Activated CD4-positive, alpha-beta T cell treated with anti-CD3 and anti-CD28 coated beads, Interleukin-2, amount 50 U/mL, for 24 hours (primary cell): ENCODE measurements at places on chromosomes 3 and 15.
A peak's percentile ranks its signal among the peaks of the same experiment; 100 is the strongest.

GRCh38 chr3:138964264-138964663 is 17.2 kb downstream of the FOXL2NB start:
- no peak for DNase-seq

- DNase-seq, result no peak
Measured at GRCh38 chr3:143252931-143253330, 133.4 kb downstream of the CHST2 start.

GRCh38 chr3:133448478-133449122 is 48.7 kb downstream of the BFSP2 start:
- DNase-seq, result peak; percentile 33

DNA sequence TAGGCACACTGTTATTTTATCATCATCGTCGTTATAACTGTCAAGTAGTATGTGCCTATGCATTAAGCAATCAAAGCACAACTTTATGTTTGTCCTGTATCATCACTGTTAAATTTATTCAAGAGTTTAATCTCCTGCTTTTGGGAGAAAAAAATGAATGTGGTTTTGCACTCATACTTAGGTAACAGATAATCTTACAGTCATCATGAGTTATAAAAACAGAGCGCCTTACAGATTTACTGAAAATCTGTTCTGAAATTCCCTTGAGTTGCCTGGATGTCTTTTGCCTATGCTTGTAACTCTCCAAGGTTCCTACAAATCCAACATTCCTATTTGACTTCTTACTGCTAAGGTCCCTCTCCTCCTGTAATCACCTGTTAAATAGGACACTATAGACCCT is 307.3 kb downstream of the ZIC4 start:
- DNase-seq, result no peak

- no peak for DNase-seq
Measured at GRCh38 chr15:36814105-36814504, 234.7 kb downstream of the CDIN1 start.

- DNase-seq, result no peak
Measured at GRCh38 chr3:137219801-137220445, 262.1 kb downstream of the IL20RB start.

DNA sequence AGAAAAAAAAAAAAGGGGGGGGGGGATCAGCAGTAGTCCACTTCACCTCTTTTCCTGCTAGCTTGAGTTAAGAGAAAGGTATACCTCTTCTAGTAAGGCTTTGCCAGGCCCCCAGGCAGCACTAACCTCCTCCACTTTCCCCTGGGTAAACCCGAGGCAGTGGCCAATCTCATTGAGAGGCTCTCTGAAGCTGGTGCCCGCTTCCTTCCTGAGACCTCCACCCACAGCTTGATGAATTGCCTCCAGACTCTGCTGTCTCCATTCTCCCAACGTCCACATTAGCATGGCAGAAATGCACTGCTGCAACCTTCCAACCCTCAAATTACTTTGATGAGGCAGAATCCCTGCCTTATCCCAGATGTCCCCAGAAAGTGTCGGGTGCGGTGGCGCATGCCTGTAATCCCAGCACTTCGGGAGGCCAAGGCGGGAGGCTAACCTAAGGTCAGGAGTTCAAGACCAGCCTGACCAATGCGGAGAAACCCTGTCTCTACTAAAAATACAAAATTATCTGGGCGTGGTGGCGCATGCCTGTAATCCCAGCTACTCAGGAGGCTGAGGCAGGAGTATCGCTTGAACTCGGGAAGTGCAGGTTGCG is 15.3 kb downstream of the RLBP1 start:
- DNase-seq, result no peak

DNA sequence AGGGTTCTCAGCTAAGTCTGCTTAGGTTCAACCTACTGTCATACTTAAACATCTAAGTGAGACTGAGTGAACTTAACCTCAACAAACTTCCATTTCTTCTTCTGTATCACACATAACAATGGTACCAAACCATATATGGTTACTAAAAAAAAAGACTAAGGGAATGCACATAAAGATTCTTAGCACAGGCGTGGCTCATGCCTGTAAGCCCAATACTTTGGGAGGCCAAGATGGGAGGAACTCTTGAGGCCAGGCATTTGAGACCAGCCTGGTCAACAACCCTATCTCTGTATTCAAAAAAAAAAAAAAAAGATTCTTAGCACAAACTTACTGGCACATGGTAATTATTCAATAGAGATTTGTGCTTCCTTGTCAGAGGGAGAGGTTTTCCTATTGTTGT is 57.9 kb downstream of the ACAP2 start:
- DNase-seq, result no peak

- DNase-seq, result no peak
Measured at GRCh38 chr15:82183121-82184031, 79.2 kb downstream of the EFL1 start.

DNA sequence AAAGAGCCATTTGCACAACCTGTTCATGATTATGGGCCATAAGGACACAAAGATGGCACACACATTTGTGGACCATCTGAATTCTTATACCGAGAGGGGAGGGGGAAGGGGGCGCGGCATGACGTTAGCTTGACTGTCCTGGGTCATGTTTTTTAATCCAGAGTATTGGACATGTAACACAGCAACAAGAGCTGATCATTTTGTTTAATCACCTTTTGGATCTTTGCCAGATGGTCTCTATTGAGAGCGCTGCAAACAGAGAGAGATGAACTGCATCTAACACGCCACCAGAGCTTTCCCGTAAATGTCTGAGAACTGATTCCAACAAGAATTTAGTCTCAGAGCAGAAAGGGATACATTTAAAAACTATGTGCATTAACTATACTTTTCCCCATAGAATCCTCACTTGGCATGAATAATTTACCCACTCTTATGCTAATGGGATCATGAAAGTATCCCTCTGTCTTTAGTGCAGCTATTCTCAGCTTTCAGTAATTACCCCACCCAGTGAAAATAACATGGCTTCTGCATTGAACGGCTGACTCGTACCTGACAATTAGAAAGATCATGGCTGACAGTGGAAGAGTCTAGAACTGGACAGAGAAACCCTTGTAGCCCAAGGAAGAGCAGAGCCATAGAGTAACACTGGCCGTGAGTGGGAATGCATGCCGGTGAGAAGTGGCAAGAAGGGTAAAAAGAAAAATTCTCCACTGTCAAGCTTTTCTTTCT is 22.6 kb downstream of the MEIS2 start:
- no peak for DNase-seq
